ENCODE measurements at places on chromosomes 16 and 17.
A peak's percentile ranks its signal among the peaks of the same experiment; 100 is the strongest.

- no peak for DNase-seq
Observed at GRCh38 chr17:79977161-79977631, 58.5 kb downstream of the TBC1D16 start.

GRCh38 chr16:89607453-89607852 lies 6.0 kb upstream of the DPEP1 start:
- no peak for DNase-seq

DNA sequence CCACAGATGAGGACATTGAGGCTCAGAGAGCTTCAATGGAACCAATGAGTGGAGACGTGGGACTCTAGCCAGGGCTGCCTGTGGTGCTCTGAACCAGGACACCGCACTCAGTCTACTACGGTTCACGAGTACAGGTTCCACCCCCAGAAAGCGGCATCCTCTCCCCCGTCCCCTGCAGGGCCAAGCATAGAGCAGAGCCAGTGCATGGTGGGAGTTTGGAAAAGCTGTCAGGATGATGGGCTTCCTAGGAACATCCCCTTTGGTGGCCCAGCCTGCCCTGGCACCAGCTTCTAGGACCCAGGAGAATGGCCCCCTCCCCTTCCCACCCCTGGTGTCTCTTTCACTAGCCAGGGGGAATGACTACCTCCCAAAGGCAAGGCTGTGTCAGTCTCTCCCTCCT lies 8.4 kb downstream of the ZNF319 start:
- no peak for DNase-seq

DNA sequence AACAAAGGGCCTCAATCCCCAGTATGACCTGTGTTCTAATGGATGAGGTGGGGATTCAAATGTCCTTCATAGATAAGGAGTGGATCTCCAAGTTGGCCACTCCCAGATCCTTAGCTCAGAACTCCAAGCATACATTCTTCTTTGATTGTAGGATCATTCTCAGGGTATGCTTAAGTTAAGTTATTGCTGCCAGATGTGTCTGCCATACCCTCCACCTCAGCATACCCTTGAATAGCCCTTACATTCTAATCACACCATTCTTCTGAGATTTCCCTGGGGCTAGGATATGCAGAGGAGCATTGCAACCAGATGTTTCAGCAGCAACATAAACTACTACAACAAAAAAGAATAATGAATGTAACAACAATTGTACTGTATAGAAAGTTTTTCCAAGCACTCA lies 1.6 kb upstream of the KRTAP2-4 start:
- DNase-seq = no peak

GRCh38 chr16:28501258-28502232 lies 5.1 kb downstream of the IL27 start:
- no peak for DNase-seq

DNA sequence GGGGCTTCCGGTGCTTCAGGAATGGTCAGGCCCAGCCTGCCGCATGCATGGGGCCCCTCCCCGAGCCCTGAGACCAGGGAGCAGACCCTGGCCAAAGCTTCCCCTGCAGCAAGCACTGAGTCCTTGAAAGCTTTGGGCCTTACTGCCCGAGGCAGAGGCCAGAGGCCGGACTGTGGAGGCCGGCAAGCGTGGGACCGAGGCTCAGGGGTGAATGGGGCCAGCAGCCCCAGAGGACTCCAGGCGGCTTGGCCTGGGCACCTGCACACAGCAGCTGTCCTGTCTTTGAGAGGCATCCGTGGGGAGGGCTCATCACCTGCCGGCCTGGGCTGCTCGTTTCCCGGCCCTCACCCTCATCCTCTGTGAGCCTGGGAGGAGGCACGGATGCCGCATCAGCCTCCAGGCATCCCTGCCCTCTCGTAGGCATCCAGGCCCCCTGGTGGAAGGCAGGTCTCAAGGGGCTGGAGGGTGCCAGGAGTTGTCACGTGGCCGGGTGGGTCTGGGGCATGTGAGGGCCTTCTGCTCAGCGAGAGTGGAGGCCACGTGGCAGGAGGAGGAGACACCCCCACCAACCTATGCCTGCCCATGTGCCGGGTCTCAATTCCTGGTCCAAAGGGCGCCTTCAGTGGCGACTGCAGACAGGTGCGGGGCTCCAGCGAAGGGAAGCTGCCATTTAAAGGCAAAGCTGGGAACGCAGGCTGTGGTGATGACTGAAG lies 31.4 kb downstream of the CACNA1H start:
- no peak for DNase-seq

DNA sequence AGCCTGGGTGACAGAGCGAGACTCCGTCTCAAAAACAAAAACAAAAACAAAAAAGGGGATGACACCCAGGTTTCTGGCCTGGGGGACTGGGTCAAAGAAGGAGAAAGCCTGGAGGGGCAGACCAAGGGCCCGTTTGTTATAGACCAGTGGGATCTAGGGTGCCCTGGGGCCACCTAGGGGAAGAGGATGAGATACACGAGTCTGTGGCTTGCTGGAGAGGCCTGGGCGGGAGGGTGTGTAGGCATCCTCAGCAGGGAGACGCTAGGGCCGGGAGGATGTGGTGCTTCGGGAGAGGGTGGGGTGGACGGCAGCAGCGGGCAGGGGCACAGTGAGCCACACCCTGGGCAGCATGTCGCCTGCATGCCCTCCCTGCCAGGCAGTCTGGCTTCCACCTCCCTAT lies 17.1 kb upstream of the CRK start:
- DNase-seq = no peak

GRCh38 chr17:30358055-30358760 lies 20.5 kb upstream of the CPD start:
- no peak for DNase-seq

DNA sequence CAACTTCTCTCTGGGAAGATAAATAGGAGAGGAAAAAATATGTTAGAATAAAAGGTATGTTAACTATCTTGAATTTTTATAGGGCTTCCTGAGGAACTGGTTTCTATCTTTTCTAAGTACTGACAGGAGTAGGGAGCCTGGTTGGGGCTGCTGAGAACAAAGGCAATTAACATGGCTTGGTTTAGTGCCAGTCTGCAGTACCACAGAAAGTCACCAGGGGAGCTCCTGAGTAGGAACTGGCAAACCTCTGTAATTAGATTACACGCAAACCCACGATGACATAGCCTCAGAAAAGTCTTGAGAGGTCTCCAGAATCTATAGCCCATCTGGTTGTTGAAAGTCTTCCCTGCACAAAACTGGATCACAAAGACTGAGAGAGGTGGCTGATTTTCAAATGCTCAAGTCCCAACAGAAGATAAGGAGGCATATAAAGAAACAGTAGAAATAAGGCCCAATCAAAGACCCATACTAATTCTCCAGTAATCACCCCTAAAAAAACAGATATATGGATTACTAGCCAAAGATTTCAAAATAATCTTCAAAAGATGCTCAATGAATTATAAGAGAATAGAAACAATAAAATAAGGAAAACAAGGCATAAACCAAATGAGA lies 11.7 kb upstream of the CNTNAP4 start:
- DNase-seq = no peak

DNA sequence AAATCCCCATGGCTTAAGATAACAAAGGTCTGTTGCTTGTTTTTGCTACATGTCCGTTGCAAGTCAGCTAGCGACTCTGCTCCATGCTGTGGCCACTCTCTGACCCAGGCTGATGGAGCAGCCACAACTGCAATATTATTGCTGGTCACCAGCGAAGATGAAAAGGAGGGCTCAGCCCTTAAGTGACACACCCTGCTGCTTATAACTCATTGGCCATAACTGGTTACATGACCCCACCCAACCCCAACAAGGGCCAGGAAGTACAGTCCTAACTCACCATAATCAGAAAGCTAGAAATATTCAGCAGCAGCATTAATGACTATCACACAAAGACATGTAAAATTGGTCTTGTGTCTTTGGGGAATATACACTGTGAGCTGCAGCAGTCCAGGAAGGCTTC lies 224.3 kb downstream of the SOX9 start:
- no peak for DNase-seq

- no peak for DNase-seq
Observed at GRCh38 chr17:61584866-61585265, 6.2 kb downstream of the NACA2 start.

- DNase-seq = peak; percentile 78
Observed at GRCh38 chr17:76506408-76507345, 5.5 kb upstream of the RHBDF2 start.

DNA sequence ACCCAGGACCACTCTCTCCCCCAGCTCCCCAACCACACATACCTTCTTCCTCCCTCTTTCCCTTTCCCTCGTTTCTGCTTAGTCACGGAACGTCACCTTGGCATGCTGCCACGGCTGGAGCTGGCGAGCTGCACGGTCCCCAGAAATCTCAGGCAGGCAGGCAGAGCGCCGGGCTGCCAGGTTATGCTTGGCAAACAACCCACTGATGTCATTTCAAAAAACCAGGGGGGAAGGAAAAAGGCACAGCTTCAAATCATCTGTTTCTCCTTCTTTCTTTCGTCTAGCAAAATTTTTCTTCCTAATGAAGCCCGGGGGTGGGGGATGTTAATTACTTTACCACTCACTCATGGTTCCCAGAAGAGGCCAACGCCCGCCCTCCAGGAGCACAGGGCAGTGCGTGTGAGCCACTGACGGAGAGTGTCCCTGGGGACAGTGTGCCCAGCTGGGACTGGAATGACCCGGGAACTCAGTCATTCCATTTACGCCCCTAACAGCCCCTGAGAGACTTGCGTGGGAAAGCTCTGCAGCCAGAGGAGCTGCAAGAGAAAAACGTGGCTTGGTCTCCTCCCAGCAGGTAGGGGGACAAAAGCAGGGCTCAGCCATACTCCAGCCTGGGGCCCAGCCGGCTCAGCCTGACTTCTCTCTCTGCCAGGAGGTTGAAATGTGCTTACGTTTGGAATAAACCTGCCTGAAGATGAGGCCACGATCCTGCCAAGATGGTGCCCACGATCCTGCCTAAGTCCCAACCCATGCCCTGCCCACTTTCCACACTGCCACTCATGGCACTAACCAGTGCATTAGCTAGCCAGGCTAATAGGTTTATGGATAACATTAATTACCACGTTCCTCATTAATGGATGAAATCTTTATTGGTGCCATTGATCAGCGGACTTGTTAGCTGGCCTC lies 198.9 kb downstream of the ZFHX3 start:
- no peak for DNase-seq

DNA sequence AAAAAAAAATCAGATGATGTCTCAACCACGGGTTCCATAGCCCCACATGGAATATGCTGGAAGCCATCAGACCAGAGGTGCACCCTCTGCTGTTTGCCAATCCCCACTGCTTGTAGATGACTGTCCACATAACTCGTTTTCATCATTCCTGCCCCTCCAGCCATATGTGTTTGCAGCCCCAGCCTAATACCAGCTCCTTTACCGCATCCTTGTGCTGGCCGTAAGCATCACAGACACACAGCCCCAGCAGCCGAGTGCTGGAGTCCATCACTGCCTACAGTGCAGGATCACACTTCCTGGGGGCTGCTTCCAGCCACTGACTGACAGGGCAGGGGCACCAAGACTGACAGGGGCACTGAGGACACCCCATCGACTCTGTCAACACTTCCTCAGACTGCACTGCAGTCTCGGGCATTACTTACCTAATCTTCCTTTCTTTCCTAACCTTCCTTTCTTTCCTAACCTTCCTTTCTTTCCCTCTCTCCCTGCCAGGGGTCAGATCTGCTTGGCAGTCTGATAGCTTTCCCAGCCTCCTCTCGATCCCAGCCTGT lies 5.0 kb downstream of the RCVRN start:
- DNase-seq = no peak

GRCh38 chr17:78972507-78973105 lies 7.1 kb downstream of the LGALS3BP start:
- DNase-seq = no peak

DNA sequence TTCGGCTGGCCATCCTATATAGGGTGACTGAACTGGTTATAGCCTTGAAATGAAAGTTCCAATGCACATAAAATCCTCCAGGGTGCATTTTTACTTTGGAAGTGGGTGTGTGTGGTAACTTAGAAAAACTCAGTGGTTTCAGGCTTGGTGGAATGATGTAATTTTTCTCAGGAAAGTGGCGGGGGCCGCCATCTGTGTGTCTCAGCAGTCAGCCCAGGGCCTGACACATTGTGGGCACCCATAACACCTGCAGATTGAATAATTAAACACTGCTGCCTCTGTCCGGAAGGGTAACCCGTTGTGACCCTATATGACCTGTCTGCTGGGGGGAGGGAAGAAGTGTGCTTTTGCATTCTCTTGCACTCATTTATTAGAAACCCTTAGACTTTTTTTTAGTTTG lies 2.2 kb upstream of the PDP2 start:
- peak; percentile 59 for DNase-seq

DNA sequence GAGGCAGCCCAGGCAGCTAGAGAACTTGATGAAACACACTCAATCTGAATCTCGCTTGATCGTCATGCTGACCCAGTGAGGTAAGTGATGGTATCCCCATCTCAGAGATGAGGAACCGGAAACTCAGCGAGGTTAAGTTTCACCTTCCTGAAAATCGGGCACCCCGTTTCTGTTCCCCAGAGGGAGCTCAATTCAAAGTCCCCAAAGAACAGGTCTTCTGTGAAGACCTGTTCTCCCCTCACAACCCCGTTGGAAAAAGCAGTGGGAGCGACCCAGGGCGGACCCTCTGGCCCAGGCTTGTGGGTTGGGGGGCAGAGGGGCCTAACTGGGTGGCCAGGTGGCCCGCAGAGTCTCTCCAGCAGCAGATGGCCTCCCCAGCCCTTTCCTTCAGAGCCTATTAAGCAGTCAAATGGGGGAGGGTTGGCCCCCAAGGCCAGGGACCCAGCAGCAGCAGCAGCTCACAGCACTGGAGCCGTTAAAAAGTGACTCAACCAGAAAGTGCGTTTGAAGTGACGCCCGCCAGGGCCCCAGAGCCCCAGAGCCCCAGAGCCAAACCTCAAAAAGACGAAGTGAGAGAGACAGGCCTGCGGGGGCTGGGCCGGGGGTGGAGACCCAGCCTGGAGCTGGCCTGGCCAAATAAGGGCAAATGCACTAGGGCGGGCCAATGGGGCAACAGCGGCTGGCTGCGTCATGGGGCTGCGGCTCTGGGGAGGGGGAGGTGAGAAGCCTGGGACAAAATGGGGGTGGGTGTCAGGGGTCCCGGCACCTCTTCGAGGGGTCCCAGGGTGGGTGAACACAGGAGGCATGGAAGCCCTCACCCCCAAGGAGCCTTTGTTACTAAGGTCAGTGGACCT lies 9.2 kb upstream of the TSPOAP1 start:
- DNase-seq = peak; percentile 88

DNA sequence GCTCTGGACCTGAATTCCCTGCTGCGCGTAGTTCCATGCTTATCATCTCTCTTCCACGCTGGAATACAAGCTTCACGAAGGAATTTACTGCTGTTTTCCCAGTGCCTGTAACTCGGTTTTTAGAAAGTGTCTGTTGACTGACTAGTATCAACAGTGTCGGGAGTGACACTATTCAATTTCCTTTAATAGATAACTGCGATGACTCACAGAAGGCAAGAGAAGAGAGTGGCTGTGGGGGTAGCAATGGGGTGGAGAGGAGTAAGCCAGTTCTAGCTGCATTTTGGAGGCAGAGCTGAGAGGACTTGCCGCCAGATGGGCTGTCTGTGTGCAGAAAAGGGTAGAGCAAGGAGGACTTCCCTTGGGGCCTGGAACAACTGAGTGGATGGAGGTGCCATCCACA lies 25.2 kb downstream of the B4GALNT2 start:
- no peak for DNase-seq

DNA sequence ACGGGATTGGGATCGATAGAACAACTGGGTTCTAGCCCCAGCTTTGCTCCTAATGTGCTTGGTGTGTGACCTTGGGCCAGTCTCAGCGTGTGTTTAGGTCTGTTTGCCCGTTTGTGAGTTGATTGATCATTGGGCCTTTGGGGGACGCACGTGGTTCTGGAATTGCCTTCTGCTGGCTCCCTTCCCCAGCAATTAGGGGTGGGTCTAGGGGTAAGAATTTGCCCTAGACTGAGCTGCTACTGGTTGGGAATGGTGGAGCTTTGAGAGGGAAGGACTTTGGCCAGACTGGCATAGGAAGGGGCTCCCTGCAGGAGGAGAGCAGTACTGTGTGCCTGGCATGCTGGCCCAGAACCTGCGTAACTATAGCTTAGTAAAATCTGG lies 1.5 kb downstream of the SPNS2 start:
- DNase-seq = no peak
